Activated CD8-positive, alpha-beta memory T cell treated with anti-CD3 and anti-CD28 coated beads for 4 hours (primary cell): ENCODE measurements at places on chromosomes 4 and X.

- no peak for DNase-seq
Measured at GRCh38 chr4:114205261-114205660, 225.8 kb upstream of the ARSJ start.

DNA sequence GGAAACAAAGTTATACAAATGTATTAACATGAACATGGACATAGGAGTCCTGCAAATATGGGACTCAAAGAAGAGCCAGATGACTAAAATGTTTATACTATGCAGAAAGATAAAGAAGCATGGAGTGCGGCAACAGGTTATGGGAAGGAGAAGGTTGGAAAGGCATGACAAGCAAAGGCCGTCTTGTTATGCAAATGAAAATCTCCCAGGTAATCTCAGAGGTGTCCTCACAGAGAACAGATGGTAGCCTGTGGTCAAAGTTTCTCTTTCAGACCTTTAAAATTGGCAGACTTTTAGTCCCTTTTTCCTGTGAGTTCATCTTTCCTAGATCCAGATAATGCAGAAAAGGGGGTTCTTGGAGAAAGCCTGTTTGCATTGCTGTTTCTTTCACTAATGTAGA, 116.4 kb upstream of the BEND4 start:
- DNase-seq, result no peak

DNA sequence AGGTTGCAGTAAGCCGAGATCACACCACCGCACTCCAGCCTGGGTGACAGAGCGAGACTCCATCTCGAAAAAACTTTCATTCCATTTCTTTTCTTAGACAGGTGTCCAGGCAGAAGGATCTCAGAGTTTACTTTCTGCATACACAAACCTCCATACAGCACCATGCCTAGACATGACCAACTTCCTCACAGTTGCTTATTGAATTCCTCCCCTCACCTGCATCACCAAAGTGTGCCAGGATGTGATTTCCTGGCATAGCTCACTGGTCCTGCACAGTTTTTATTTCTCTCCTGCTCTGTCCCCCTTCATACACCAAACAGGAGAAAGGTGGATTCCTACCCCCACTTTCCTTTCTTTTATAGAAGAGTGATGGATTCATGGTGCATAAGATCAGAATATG, 34.7 kb upstream of the PPARGC1A start:
- no peak for DNase-seq

GRCh38 chrX:84336646-84337045, 148.6 kb upstream of the RPS6KA6 start:
- DNase-seq, result no peak

DNA sequence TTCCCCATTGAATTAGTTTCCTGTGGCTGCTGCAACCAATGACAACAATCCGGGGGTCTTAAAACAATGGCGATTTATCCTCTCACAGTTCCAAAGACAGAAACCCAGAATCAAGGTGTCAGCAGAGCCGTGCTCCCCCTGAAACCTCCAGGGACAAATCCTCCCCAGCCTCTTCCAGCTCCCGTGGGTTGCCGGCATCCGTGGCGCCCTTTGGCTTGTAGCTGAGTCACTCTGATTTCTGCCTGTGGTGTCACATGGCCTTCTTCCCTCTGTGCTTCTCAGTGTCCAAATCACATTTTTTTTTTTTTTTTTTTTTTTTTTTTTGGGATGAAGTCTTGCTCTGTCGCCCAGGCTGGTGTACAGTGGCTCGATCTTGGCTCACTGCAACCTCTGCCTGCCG, 64.5 kb upstream of the STX18 start:
- DNase-seq, result no peak

DNA sequence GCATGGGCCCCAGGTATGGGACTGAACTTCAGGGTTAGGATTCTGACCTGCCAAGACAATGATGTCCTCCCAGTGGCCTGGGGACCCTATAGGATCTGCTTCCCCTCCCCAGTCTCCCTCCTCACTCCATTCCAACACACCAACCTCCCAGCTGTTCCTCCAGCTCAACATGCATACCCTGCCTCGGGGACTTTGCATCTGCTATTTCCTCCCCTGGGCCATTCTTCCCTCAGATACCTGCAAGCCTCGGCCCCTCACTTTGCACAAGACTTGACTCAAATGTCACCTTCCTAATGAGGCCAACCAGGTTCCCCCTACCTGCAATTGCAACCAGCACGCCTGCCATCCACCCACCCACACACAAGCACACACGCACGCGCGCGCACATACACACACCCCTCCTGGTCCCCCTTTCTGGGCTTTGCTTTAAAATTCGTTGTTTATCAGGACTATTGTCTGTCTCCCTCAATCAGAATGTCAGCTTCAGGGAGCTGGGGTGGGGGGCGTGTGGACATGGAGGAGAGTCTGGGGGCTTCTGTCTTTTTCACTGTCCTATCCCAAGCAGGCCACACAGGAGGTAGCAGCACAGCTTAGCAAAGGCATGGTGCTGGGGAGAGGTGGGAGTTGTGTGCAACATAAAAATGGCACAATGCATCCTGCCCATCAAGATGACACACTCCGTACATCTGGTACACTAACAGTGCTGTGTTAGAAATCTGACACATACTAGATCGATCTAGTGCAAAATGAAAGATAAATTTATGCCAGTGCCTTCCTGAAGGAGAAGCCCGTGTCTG, 20.6 kb upstream of the PPP2R2C start:
- DNase-seq, result no peak

DNA sequence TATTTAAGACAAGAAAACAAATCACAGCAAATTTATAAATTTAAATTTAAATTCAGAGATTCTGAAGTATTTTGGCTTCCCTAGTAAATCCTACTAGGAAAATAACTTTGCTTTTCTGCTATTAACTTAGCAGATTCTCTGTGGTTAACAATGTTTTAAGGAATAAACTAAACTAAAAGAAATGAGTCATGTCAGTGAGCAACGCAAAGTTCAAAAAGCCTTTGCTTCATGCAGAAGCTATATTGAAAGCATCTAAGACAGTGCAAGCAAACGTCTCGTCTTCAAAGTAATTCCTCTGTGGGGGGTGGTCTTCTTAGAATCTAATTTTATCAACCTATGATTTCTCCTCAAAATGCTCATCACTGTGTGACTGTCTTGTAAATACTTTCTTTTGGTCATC, 30.1 kb downstream of the GABRB1 start:
- no peak for DNase-seq

DNA sequence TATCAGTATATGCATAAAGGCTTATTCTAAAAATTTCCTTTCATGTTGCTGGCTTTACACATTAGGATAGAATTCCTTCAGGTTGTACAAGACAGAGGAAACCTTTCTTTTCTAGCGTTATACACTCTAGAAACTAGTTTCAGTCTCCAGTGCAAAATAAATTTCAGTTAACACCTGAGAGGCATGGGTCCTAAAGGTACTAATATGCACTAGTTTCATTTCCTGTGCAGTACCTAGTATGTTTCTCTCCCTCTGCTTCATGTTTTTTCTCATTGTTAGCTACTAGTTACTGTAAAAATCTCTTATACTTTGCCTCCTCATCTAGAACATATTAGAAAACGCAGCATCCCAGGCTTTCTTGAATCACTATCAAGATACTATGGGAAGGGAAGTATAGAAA, 54.0 kb downstream of the SNX25 start:
- DNase-seq, result no peak

GRCh38 chr4:111263836-111264235, 641.0 kb upstream of the PITX2 start:
- DNase-seq, result no peak

- no peak for DNase-seq
Measured at GRCh38 chrX:141969706-141970105, 66.0 kb downstream of the MAGEC1 start.

DNA sequence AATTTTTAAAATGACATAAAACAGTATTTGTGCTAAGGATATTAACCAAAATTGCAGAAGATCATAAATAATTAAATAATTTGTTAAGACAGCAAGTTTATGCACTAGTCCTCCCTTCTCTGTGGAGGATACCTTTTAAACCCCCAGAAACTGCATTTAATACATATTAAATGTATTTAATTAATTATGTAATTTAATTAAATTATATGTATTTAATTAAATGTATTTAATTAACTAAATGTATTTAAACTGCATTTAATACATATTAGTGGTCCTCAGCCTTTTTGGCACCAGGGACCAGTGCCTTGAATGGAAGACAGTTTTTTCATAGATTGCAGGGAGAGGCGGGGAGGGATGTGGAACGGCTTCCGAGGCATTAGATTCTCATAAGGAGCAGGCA, 404.6 kb downstream of the ARHGAP24 start:
- no peak for DNase-seq

DNA sequence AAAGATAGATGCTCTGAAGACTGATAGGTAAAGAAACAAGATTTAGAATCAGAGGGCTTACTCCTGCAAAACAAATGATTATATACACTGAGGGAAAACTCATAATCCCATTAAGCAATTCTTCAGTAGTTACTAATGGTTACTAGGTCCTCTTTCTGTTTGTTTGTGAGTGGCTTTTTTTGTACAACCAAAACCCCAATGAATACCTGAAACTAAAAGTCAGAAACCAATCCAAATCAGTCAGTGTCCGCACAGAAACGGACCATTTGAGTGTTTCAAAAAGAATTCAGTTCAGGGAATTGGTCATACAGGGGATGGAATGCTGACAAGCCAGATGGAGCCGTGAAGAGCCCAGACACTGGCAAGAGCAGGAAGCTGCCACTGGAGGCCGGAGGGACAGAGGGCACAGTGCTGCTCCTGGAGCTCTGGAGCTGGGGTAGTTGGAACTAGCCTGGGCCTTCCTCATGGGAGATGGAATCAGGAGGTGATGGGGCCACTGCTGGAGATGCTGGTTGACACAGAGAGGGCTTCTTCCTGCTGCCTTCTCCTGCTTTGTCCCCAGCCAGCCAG, 31.9 kb downstream of the SETD7 start:
- DNase-seq, result no peak

DNA sequence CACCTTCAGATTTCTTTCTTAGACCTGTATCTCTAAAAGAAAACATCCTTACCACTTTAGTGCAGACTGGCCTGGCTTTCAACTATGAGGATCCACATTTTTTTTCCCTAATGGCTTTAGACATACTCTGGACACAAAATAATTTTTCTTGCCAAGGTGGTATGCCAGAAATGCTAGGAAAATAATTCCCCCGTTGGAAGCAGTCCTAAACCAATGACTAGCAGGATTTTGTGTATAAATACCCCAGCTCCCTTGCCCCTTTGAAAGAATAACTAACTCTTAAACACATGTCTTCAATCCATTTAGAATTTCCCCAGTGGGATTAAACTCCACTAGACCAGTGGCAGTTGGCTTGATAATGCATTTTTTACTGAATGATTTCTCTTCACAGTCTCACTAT, 500.5 kb upstream of the FTHL17 start:
- DNase-seq, result no peak

GRCh38 chr4:90875791-90876190, 748.6 kb downstream of the CCSER1 start:
- no peak for DNase-seq

GRCh38 chr4:185243879-185244278, 34.5 kb downstream of the SNX25 start:
- no peak for DNase-seq

DNA sequence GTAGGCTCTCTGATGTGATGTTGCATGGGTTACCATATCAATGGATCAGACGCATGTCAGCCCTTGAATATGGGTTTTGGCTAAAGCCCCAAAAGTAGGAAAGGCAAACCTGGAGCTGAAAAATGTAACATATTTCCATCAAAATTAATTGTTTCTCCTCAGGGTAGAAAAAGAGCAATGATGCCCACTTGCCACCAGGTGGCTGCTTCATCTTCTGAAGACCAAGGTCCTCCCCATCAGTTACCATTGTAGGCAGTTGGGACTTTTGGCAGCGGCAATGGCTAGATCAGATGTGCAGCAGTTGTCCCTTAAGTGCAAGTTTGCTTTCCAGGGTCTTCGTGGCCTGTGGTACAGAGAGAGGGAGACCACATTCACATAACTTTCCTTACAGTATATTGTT, 118.2 kb downstream of the NAF1 start:
- no peak for DNase-seq

- no peak for DNase-seq
Measured at GRCh38 chr4:26484032-26484515, 6.2 kb downstream of the CCKAR start.

DNA sequence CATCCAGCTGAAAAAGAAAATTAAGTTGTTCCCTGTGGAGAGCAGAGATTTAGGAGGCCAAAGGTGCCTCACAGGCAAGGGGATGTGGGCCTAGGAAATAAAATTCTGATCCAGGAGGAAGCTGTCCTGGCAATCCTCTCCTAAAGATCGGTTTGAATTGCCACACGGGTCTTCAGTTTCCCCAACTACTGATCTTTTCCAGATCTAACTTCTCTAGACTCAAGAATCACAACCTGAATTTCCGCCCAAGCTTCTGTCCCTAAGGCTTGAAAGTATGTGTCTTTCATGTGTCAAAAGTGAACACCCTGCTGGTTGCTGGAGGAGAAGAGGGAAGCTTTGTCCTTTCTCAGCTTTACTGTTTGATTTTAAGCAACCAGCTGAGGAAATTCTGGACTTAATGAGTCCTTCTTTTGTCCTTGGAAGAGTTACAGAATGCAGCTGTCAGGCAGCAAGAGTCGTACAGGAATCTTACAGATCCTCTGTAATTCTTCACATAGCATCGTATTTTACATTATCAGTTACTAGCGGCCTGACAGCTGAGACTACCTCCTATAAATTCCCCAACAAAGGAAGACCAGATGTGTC, 93.8 kb downstream of the INPP4B start:
- DNase-seq, result no peak

GRCh38 chr4:138398322-138398721, 156.2 kb upstream of the SLC7A11 start:
- DNase-seq, result no peak

DNA sequence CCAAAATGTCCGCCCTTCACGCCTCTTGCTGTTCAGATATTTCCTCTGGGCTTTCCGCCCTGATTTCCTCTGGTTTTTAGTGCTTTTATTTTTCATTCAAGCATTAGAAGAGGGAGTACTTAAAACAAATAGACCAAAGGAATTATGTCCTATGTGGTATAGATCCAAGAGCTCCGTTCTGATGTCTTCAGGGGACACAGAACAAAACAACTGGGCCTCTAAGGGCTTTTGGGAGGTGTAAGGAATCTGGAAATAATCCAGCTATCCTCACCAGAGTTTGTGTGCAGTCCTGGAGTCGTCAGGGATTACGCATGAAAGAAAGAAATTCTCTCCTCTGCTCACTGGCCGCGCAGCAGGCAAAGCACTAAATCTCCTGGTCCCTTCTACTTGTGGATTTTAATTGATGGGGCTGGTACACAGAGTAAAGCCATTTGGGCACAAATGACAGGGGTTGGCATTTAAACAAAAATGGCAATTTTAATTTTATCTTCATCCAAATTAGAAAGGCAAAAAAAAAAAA, 999.2 kb downstream of the ADGRL3 start:
- no peak for DNase-seq
